ENCODE measurements at places on chromosomes 4 and X.

- DNase-seq, result no peak
These were observed 5.1 kb downstream of the BGN start for GRCh38 chrX:153499876-153500275.

DNA sequence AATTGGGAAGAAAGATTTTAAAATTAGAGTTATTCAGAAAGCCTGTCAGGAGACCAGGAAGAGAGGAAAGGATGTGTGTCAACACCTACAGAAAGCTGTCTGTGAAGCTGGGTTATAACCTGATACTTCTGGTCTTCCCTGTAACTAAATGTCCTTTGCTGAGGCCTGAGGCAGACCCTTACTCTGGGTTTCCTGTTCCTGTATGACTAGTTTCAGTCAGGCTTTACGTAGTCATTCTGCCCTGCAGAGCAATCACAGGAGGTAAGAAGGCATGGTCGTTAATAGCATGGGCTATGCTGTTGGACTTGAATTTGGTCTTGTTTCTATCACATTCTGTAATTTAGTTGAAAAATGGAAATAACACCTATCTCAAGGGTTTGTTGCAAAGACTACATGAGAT is 110.5 kb upstream of the IGFBP7 start:
- no peak for DNase-seq

GRCh38 chr4:129994715-129995114 is 898.8 kb downstream of the C4orf33 start:
- no peak for DNase-seq

DNA sequence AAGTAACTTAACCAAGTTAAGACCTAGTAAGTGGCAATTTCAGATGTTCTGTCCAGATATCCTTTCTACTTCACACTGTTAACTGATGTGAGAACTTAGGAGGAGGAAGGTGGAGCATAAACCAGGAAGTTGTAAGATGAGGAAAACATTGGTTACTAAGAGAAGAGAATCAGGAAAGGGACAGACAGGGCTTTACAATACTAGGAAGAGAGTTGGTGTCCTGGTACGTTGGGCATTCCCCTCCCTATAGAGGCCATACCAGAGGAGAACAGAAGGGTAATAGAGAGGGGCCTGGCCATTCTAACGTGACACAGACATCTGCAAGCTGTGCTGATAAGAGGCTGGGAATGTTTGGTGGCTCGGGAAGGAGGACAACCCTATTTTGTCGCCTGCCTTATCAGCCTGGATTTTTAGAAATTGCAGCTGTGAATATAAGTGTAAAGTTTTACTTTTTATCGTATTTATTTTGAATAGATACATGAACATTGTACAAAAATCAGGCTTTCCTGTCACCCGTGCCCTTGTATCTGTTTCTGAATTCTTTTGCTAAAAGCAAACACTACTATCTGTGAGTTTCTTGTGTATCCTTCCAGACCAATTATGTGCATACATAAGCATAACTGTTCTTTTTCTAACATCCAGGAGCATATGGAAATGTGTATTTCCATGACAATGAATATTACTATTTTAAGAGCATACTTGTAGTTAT is 53.5 kb upstream of the HPRT1 start:
- DNase-seq, result no peak

GRCh38 chrX:26783512-26784225 is 567.7 kb downstream of the MAGEB5 start:
- peak; percentile 31 for DNase-seq

DNA sequence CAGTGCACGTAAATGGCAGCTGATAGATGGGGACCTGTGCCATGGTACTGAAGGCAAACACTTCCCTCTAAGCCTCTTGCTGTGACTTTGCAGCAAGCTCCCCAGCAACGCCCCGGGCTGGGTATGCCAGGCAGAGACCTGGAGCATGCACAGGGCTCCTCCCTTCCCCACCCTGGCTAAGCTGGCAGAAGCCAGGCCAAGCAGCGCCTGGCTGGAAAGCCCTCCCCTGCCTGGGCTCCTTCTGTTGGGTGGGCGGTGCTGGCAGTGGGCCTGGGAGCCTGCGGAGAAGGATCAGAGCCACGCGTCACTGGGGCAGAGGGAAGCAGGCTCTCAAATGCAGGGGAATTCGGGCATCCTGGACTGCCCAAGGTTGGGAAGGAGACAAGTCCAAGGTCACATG is 3.6 kb downstream of the ATP2B3 start:
- DNase-seq, result no peak

DNA sequence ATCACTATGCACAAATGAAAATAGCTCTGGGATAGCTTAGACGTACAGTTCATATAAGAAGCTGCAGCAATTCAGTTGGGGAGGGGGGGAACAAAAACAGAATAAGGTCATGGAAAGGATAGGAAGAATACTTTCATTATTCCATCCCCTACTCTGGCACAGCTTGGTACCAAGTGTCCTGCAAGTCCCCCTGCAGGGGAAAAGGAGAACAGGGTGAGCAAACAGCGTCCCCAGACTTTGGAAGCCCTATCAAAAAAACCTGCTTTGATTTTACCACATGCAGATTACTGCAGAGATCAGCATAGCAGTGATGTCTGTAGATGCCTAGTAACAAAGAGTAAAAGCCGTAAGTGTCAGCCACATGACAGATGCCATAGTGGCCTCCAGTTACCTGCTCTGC is 209.4 kb upstream of the NEIL3 start:
- no peak for DNase-seq

- no peak for DNase-seq
These were observed 14.8 kb upstream of the LAP3 start for GRCh38 chr4:17562157-17562556.

DNA sequence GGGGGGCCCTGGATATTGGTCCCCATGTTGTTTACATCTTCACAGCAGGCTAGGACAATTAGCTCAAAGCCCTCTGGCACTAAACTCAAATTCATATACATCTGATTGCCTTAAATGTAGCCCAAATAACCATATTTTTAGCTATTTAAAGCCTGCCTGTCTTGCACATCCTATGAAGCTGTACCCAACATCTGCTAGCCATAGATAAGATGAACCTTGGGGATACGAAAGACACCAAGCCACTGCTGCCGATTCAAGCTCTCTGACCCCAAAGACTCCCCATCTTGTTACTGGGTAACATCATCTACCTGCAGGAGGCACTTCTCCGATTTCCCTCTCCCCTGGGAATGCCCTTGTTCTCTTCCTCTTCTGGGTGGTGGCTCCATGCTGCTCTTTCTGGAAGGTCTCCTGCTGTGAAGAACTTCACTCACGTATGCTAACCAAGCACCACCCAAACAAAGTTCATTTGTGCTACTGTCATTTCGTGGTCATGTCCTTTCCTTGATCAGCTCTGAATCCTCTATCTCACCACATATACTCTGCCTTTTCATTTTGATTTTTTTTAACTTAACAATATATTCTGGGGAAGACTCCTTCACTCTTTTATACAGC is 107.7 kb upstream of the ATXN3L start:
- DNase-seq, result no peak

DNA sequence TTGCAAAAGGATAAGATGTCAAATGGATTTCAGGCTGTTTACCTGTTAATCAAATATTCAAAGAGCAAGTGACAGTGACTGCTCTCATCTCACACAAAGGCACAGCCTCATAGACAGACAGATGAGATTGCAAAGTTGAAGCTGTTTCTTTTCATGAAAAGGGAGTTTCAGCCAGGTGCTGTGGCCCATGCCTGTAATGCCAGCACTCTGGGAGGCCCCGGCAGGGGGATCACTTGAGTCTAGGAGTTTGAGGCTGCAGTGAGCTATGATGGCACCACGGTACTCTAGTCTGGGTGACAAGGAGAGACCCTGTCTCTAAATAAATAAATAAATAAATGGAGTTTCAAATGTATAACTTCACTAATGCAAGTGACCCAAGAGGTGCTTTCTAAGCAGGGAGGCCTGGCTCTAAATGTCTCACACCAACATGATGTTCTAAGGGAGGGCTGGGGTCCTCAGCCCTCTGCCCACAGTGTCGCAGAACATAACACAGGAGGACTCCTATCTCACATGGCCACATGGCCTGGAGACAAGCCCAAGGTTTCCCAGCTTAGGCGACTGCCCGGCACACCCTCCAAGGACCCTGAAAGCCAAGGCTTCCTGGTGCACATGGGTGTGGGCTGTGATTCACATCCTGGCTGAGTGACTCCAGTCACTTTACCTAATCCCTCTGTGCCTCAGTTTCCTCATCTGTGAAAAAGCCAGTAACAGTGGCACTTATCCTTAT is 26.8 kb downstream of the PPP2R2C start:
- no peak for DNase-seq

GRCh38 chr4:182831376-182831775 is 85.8 kb downstream of the DCTD start:
- DNase-seq, result no peak

GRCh38 chr4:53040851-53041250 is 178.7 kb downstream of the RASL11B start:
- DNase-seq, result no peak

DNA sequence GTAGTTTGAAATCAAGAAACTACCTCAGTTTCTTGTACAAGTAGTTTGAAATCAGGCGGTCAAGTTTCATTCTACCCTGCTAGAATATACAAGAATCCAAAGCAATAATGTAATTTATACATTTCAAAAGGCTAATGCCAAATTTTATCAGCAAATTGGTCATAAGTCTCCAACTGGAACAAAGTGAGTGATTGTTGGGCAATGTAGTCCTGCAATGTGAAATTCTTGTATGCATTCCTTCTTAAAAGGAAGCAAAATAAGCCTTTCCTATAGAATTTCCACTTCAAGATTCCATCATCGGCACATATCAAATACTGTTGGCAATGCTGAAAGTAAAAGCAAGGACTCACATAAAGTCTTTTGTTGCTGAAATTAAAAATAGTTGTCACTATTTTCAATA is 334.9 kb downstream of the IL1RAPL1 start:
- no peak for DNase-seq

DNA sequence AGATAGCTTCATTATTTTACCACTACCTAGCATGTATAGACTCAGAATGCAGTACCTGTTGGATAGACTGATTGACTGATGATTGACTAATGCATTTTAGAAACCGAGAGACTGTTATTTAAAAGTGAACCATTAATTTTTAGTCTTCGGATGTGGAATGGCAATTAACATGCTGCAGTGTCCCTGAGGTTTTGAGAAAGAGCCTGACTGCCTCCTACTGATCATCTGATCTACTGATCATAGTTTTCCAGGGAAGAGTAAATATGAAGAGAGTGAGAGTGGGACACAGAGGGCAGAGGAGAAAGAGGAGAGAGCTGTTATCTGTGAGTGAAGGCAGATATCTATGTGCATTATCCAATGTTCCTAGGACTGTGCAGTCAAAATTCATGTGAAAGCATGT is 764.7 kb downstream of the TRIML1 start:
- no peak for DNase-seq

DNA sequence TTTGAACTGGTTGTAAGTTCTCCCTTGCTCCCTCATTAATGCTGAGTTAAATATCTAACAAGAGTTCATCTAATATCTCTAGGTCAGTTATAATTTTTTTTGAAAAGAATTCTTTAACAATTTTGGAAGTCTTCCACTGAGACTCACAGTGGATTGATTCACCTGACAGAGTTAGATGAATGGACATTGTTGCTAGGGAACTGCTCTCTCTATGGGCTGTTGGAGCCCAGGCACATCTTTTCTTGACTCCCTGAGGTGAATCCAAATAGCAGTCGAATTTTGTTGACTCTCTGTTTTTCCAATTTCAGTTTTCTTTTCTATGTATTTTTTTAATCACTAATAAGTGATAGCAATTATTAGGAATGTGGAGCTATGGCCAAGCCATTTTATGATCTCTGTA is 996.1 kb upstream of the PABPC4L start:
- no peak for DNase-seq

GRCh38 chr4:117949621-117950020 is 84.7 kb upstream of the NDST3 start:
- no peak for DNase-seq

DNA sequence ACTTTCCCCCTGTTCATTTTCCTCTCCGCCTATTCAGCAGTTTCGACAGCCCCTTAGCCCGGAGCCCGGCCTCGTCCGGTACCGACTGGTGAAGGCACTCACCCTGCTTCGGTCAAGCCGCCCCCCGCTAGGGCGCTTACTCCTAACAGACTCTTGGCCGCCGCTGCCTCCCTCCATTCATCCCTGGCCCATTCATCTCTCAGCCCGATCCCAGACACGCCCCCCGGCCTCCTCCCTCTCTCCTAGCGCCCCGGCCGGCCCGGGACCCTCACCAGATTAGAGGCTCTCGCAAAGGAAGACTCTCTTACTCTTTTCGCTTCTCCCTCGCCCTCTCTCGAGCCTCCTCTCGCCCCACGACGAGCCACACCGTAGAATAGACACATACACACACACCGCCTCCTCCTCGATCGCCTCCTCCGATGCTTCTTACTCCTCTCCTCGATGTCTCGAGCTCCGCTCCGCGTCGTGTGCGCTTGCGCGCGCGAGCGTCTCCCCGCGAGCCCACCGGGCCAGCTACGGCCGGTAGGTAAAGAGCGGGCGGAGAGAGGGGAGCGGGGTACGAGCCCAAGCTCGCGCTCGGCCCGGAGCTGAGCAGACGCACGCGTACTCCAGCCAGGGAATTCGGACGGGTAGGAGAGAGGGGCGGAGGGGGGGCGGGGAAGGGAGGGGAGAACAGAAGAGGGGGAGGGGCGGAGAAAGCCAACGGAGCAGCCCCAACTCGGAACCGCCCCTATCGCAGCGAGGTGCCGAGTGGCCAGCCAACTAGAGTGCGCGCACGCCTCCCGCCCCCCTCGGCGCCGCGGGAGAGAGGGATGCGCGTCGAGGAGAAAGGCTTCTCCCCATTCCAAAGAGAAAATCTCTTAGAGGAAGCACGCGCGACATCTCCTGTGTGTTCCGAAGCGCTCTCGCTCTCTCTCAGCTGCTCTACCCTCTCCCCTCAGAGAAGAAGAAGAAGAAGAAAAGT is at the start of gene WNK3:
WNK3 (minus strand) TSS at position 633 of the 964 bp plus-strand sequence.
- DNase-seq, result peak; percentile 83

DNA sequence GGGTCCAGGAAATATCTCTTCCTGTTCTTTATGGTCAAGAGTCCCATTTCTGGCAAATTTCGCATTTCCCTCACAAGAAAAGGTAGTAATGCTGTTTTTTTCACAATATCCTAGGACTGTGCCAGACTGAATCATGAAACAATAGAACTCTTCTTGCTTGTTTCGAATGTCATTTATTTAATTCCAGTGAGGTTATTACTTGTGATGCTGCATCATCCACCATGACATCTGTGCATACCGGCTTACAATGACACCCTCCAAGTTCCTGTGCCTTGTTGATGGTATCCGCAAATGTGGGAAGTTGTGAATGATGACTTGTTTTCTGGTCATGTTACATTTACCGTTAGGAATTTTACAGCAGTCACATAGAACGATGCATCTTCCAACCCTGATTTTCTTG is 42.9 kb upstream of the SPRY1 start:
- DNase-seq, result no peak

DNA sequence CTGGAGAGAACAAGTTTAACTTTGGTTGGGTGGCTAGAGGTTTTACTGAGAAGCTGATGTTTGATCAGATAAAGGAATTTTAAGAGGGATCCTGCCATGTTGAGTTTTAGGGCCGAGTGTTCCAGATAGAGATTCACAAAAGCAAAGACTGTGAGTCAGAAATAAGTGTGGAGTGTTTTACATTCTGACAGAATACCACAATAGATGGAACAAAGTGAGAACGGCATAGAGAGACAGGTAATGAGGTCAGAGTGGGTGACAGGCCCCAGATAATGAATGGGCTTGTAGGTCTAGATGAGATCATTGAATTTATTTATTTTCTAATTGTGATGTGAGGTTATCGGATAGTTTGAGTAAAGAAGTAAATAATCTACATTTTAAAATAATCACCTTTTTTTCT is 502.6 kb downstream of the EPHA5 start:
- DNase-seq, result no peak
